ENCODE measurements at places on chromosomes 2 and 18.

DNA sequence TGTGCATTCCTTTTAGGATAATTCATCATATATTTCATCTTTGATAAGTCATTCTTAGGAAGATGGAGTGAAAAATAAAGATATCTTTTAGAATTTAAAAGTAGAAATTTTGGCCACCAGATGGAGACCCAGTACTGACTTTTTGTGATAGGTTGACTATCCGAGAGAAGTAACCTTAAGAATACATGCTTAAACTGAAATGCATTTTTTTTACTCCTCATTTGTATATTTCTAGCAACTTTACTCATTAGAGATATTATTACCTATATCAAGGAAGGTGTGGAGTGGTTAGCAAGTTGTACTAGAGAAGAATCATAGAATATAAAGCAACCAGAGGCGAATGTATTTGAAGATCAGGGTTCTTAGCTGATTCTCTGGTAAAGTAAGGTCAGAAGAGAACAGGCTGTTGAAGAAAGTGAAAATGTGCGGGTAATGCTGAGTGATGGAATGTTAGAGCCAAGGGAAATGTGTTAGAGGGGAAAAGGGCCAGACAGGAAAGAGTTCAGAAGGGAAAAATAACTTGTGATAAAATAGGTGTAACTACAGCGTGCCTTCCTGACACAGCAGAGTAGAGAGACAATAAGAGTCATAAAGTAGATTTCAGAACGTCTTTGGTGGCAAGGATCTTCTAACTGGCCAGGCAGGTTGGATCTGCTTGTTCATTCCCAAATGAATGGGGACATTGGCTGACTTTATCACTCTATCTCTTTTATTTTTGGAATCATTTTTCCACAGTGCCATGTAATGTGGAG is 52.3 kb downstream of the TDRD15 start:
- DNase-seq: no peak

GRCh38 chr18:23073996-23074606 is 61.2 kb upstream of the CABLES1 start:
- DNase-seq: no peak

- no peak for DNase-seq
Observed at GRCh38 chr2:201436141-201436540, 15.1 kb downstream of the TRAK2 start.

DNA sequence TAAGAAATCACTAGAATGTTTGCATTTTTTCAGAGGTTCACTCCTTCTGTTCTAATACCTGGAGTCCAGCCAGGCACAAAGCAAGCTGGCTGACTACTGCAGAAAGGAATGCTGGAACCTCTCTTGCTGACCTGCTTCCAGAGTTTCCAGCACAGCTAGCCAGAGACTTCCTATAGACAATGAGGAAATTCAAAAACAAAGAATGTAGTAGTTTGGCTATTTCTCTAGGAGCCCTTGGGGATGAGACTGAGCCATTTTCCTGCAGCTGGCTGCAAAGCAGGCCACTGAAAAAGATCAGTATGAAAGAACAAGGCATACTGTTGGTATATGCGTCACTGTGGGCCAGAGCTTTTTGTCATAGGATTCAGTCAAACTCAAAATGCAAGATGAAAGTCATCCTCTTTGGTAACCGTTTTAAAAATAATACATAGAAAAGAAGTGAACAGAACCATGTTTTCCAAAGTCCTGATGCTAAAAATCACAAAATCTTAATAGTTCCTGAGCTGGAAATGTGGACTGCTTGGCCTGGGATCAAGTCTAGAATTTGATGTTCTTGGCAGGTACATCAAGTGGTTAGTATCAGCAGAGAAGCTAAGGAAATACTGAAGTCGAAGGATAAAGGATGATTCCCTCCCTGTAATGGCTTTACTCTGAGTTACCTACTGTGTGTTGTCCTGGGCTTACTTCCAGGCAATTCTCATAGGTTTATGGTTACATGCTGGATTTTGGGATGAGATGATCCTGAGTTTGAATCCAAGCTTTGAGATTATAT is 9.0 kb upstream of the DSEL start:
- no peak for DNase-seq

GRCh38 chr18:22409445-22409844 is 8.3 kb downstream of the CTAGE1 start:
- DNase-seq: no peak

DNA sequence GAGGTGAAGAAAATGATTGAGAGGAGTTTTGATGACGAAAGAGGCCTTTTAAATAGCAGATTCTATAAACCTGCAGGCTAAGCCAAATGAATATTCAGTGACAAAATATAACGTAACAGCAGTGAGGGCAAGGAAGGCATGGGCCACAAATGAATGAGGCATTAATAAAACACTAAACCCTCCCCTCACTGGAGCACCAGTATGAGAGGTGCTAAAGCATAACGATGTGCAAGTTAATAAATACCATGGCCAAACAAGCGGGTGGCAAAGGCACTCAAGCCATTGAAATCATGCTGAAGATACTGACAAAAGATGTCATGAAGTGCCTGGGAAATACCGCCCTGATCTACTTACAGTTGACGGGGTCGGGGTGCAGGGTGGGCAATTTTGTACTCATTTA is 30.2 kb upstream of the LONRF2 start:
- no peak for DNase-seq

- DNase-seq: no peak
Observed at GRCh38 chr2:206343816-206344215, 69.4 kb downstream of the ZDBF2 start.

GRCh38 chr18:38941711-38942561 is 1376.3 kb upstream of the CELF4 start:
- no peak for DNase-seq

GRCh38 chr2:122249673-122250072 is 494.2 kb downstream of the TSN start:
- no peak for DNase-seq

DNA sequence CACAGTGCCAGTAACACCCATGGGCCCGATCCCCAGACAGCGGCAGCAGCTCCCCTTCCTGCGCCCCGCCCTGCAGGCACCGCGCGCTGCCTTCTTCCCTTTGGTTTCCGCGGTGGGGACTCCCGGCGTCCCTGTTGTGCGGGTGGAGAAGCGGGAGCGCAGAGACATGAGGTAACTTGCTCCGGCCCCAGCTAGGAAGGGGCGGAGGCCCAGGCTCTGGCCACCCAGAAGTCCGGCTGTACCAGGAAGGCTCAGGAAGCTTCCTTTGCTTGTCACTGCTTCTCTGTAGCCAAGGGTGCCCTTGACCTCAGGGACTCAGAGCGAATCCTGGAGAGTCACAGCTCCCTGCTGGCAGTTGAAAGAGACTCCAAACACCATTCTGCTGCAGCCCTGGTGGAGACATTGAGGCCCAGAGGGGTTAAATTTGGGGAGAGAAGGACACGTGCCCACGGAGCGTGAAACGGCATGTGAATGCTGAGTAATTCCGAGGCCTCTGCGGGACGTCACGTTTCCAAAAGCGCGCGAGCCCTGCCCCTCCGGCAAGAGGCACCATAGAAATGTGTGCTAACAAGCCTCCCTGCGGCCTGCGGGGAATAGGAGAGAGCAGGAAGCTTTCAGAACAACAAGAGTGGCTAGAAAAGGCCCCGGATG is 6.7 kb upstream of the ADCY3 start:
- DNase-seq: no peak

GRCh38 chr18:5297597-5297996 is 2.1 kb upstream of the ZBTB14 start:
- DNase-seq: no peak

DNA sequence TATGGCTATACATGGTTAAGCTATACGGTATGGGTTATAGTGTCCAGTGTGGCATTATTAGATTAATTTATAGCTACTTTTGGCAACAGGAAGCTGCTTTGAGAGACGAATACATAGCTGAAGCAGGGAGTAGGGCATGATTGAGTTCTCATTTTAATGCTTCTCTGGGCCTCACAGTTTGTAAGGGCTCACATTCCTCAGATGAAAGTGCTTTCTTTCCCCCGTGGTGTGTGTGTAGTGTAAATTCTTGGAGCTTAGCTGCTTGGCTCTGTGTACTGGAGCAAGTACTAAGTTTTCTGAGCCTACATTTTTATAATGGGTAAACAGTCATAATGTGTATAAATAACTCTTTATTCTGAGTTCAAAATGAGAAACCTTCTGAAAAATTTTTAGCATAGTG is 173.7 kb downstream of the PTPRM start:
- DNase-seq: no peak

DNA sequence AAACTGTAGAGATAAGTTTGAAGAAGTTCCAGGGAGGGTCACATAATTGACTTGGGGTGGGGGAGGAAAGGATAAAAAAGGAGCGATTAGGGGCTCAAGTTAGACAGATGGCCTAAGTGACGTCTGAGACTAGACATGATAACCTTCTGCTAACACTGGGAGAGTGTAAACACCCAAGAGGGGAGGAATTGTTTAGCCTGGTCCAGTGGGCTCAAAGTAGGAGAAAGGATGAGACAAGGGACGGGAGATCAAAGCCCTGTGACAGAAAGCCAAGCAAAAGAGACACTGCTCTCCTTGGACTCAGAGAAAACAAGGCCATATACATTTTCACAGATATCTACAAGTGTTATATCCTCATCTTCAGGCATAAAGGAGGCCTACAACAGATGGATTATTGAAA is 45.5 kb upstream of the IHH start:
- no peak for DNase-seq

GRCh38 chr18:77645170-77645872 is 395.7 kb downstream of the GALR1 start:
- no peak for DNase-seq

DNA sequence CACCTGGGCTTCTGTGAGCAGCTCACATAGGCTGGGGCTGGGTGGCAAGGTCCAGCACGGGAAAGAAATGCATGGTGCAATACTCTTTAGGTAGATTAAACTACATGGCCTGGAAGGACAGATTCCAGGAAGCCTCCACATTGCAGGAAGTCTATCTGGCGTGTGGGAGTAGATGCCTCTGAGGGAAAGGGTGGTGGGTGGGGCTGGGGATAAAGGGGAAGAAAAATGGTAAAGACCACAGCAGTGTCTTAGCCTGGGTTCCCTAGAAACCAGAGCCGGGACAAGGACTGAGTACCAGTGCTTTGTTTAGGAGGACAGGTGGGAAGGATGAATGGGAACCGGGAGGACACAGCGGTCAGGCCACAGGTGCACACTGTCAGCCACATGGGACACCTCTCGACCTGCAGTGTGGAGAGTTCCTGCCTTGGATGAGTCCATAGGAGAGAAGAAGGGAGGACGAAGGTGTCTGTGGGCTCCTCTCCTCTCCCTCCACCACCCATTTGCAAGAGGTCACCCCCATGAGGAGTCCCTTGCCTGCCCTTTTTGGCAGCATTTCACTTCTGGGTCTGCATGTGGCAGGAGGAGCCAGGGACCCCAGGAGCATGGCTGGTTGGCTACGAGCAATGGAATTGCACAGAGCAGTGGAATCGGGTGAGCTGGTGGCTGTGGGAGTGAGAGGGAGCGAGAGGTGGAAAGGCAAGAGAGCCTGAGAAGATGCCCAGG is 91.5 kb upstream of the HS6ST1 start:
- no peak for DNase-seq

GRCh38 chr2:143720095-143720664 is 591.0 kb downstream of the ARHGAP15 start:
- no peak for DNase-seq

- no peak for DNase-seq
Observed at GRCh38 chr2:30134582-30134981, 12.2 kb upstream of the YPEL5 start.

DNA sequence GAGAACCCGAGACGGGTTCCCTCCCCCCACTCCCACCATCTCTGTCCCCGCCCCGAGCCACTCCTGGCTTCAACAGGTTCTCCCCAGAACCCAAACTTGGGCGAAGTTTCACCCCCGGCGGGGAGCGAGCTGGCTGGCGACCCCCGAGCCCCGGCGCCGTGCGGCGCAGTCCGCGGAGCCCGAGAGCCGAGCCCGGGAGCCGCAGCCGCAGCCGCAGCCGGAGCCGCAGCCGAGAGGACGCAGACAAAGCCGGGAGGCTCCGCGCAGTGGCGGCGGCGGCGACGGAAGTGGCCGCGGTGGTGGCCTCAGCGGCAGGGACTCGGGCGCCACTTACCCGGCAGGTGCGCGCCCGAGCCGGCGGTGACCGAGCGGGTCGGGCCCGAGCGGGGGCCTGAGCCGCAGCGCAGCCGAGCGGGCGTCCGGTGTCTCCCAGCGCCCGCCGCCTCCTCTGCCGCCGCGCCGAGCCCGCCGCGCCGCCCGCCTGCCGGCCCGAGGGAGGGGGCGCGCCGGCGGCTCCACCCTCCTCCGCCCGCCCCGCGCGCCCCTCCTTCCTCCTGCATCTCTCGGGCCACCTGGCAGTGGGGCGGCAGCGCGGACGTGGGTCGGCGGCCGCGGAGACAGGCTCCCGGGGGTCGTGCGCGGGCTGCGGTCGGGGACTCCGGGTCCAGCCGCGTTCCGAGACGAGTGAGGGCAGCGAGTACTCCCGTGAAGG is at the start of gene ECEL1:
TSS of gene ECEL1 (minus strand) at position 450 of the 712 bp plus-strand sequence. CDS start 1,181 bp downstream, outside the sequence.
- no peak for DNase-seq

GRCh38 chr18:50460716-50461115 is 85.9 kb downstream of the SKA1 start:
- DNase-seq: no peak

DNA sequence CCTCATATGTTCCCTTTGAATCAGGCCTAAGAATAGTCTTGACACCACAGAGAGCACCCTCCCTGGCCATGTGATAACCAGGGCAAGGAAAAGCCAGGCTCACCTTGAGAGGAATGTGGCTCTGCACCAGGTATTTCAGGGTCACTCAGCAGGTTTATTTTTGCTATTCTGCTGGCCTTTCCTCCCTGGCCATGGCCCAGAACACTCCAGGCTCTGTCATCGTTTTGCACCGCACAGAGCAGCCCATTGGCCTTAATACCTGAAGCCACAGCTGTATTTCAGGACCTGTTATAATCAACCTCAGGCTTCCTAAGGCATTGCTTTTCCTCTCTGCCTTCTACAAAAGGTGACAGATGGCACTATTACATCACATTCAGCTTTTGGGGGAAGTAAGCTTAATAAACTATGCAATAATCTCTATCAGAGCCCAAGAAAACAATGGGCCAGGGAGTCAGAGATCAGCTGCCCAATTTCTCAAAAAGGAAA is 668.3 kb downstream of the IRS1 start:
- no peak for DNase-seq

DNA sequence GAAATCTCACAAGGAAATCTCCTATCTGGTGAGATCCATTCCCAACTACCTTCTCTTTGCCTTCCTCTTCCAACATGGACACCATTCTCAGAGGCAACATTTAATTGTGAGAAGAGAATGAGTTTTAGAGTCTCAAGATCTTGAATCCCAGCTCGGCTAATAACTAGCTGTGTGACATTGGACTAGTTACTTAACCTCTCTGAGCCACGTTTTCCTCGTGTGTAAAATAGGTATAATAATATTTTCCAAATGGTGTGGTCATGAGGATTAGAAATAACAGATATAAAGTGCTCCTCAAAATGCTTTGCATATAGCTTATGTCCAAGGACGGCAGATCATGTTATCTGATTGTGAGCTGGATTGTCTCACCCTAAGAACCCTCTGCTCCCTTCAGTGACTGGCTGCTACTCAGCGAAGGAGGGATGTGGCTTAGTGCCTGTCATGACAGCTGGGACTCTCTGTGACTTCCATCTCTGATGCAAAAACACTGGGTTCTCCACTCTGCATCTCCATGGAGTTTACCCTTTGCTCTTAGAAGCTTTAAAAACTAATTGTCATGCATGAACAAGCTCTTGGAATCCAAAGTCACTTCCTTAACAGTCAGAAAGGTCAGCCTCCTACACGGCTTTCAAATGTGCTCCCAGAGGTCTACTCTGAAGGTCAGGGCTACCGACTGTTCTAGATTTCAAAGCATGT is 38.4 kb upstream of the MRPL19 start:
- DNase-seq: no peak

- no peak for DNase-seq
Observed at GRCh38 chr2:9779596-9780264, 63.5 kb upstream of the TAF1B start.

All from activated T-helper 1 cell treated with anti-CD3 and anti-CD28 coated beads, Interleukin-2, amount 50 U/mL, for 16 hours (primary cell).